ENCODE measurements at places on chromosomes 3 and 15.

- no peak for DNase-seq
Measured at GRCh38 chr3:156957715-156958114, 131.6 kb downstream of the LEKR1 start.

DNA sequence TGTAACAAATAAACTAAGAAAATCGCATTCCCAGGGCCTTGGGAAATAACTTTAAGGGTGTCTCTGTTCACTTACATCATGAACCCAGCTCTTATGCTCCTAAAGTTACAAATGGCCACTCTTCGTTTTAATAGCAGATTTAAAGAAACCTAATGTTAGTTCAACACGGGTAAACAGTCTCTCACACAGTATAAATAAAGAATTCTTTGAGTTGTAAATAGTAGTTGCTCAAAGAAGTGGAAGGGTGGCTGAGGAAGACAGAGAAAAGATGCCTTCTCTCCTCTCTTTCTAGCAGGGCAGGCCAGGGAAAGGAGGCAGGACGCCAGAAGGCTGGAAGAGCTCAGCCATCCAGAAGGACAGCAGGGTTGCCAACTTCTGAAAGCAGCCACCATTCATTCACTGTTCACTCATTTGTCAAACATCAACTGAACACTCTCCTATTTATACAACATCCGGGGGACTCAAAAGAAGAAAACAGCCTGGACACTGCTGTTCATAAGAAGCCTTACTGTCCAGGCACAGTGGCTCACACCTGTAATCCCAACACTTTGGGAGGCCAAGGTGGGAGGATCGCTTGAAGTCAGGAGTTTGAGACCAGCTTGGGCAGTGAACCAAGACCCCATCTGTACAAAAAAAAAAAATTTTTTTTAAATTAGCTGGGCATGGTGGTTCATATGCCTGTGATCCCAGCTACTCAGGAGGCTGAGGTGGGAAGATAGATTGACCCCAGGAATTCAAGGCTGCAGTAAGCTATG lies 47.3 kb downstream of the WWTR1 start:
- DNase-seq = no peak

- DNase-seq = no peak
Measured at GRCh38 chr3:13228584-13228983, 155.4 kb upstream of the IQSEC1 start.

GRCh38 chr3:18302517-18302916 lies 122.6 kb downstream of the SATB1 start:
- DNase-seq = no peak

Measured in activated CD4-positive, alpha-beta T cell treated with anti-CD3 and anti-CD28 coated beads, Interleukin-2, amount 50 U/mL, for 16 hours (primary cell).